ENCODE measurements at places on chromosomes 5 and 9.

DNA sequence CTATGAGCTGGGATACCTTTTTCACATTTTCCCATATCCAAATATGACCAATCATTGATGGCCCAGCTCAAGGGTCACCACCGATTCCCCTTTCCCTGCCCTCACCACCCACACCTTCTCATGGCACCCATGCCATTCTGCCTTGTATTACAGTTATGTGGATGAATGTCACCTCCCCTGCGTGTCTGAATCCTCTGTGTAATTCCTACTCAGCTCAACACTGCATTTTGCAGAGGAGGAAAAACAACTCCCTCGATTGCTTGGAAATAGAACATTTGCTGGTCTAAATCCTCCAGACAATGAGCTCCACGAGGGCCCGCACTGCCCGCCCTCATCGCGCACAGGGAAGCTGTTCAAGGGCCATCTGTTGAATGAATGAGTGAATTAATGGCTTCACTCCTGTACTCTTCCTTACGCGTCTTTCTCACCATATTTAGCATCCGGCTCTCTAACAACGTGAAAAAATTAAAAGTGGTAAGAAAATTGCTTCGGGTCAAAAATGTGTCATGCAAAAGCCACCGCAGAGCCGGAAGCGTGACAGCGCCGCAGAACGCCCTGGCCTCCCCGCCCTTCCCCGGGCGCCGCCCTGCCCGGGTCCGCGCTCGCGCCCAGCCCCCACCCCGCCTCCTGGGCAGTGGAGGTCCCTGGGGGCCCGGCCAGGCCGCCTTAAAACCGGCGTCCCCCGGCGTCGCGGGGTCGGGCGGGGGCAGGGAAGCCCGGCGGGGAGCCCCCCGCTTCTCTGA is 704 bp downstream of the SUSD1 start:
- peak; percentile 56 for DNase-seq

GRCh38 chr9:113245894-113246293 is 24.6 kb downstream of the SLC31A1 start:
- no peak for DNase-seq

- no peak for DNase-seq
These were observed 129.3 kb upstream of the EPB41L4A start for GRCh38 chr5:112548246-112548881.

DNA sequence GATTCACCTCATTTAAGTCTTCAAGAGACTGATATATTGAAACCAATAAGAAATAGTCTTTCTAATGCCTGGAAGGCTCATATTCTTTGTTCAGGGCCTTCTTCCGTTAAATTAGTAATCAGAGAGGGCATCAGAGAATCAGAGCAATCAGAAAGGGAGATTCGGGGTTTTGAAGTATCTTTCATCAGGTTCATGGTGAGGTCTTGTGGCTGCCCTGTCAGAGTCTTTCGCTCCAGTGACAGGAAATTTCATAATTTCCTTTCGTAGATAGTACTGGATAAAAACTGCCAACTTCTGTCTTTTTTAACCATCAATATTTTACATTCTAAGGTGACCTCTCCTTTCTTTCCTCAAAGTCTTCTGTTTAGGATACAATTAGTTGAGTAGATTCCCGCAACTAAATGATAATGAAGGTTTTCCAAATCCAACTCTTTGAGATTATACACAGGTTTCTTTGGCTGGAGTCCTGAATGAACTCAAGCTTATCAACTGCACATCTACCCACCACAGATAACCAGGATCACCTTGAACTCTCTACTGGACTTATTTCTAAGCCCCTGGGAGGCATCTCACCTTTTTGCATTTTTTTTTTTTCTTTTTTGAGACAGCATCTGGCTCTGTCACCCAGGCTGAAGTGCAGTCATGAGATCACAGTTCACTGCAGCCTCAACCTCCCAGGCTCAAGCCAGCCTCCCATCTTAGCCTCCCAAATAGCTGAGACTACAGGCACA is 5.5 kb downstream of the IL31RA start:
- no peak for DNase-seq

GRCh38 chr5:125695996-125696655 is 727.1 kb upstream of the GRAMD2B start:
- no peak for DNase-seq

DNA sequence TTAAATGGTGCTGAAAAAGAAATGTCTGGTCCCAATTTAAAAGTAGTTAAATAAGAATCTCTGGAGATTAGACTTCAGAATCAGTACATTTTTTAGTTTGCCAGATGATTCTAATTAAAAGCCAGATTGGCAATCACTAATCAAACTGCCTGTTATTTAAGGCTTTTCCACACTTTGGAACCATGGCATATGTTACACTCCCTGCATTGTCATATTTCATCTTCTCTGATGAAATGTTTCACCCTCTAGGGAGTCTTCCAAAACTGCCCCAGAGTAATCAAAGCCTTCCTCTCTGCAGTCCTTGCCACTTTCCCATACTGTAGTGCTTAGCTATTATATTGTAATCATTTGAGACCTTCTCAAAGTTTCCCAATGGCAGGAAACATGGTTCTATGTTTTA is 17.5 kb upstream of the OR13C9 start:
- DNase-seq, result no peak

- no peak for DNase-seq
These were observed 22.5 kb upstream of the OR2S2 start for GRCh38 chr9:35980289-35981011.

DNA sequence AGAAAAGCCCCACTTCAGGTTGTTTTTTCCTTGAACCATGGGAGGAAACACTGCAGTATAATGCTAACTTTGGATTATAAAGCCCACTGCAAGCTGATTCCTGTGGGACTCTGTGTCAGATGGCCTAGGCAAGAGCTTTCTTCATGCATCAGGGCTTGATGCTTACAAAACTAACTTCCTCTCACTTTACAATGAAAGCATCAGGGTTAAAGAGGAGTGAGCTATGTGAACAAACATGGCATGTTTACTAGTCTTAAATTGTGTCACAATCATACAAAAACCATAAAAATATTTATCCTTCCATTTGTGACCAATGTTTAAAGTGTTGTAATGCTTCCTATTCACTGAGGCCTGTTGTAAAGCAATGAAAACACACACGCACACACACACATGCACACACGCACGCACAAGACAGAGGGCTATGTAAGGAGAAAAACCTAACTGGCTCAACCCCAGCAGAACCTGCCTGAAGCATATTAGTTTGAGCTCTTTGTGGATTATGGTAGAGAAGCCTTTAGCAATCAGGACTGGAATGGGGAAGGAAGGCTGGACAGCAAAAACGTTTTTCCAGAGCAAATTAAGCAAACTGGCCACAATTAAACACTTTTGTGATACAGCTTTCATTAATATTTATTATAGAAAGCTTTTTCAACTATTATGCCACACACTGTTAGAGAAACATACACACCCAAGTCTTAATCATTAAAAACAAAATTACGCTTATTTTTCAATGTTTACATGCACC is 122.2 kb downstream of the AUH start:
- DNase-seq, result no peak

DNA sequence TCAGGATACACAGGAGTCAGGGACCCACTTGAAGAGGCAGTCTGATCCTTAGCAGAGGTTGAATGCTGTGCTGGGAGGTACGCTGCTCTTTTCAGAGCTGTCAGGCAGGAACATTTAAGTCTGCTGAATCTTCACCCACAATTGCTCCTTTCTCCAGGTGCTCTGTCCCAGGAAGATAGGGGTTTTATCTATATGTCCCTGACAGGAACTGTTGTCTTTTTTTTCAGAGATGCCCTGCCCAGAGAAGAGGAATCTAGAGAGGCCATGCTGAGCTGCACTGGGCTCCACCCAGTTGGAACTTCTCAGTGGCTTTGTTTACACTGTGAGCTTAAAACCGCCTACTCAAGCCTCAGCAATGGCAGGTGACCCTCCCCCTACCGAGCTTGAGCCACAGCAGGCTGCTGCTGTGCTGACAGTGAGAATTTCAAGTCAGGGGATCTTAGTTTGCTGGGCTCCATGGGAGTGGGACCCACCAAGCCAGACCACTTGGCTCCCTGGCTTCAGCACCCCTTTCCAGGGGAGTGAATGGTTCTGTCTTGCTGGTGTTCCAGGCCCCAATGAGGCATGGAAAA is 169.0 kb downstream of the FBXL17 start:
- no peak for DNase-seq

GRCh38 chr9:13832446-13832845 is 481.5 kb downstream of the NFIB start:
- DNase-seq, result no peak

DNA sequence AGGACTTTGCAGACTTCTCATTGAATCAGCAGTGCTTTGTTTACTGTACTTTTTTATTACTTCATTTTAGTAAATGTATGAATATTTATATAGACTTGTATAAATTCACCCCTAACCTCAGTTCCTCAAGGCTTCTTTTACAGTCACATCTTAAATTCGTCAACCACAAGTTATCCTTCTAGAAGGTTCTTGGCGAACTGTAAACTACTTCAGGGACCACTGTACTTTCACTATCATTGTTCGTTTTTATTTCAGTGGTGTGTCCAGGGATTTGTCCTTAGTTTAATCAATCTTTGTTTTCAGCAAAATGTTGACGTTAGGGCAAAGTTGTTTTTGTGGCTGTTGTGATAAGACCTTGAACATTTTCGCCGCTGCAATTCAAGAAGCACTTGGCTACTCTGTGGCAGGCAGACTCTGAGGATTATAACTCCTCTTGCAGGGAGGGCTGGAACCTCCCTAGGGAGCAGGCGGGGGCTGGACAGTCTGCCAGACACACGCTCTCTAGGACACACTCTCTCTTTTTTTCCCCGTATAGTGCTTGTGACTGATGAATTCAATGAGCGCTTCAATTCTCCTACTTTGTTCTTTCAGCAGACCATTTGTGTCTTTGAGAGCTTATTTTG is 252.8 kb downstream of the FBXL7 start:
- DNase-seq, result no peak

DNA sequence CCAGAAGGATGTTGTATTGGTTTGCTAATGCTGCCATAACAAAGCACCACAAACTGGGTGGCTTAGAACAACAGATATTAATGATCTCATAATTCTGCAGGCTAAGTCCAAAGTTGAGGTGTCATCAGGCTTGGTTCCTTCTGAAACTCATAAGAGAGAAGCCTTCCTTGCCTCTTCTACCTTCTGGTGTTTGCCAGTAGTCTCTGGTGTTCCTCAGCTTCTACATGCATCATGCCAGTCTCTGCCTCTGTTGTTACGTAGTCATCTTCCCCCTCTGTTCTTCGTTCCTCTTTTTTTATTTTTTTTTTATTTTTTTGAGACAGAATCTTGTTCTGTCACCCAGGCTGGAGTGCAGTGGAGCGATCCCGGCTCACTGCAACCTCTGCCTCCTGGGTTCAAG is 61.8 kb downstream of the LRRC70 start:
- no peak for DNase-seq

DNA sequence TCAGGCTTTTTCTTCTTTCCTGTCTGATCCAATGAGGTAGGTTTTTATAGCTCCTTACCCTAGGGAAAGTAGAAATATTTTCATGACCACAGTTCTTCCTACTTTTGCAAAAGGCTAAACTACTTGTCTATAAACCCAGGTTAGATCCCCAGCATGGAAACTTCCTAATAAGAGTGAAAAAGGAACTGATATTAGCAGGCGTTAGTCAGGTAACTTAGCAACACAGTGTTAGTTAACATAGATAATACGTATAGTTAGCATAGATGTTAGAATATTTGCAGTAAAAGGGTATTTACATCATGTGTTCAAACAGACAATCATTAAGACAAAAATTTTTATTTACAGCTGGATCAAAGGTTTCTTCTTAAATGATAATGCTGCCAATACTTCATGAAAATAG is 162.9 kb upstream of the DAB2 start:
- no peak for DNase-seq

DNA sequence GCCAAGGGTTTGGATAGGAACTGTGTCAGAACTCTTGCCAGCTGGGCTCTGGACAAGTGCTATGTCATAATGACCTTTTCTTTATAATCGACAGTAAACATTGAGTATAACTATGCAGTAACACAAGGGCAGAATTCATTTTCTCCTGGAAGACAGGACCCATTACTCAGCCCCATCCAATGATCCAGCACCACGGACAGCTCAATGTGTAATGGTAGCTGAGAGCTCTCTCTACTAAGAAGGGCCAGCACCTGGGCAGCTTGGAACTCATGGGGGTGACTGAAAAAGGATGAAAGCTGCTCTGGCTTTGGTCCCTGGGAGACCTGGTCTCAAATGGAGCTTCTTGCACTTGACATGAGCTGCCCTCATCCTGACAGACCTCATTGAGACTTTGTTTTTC is 347.8 kb downstream of the TRIM32 start:
- DNase-seq, result no peak

GRCh38 chr5:102792705-102793104 is 37.6 kb downstream of the PAM start:
- DNase-seq, result no peak

GRCh38 chr5:178563621-178564020 is 26.6 kb downstream of the COL23A1 start:
- no peak for DNase-seq

- DNase-seq, result no peak
These were observed 284.2 kb upstream of the SGCD start for GRCh38 chr5:156042726-156043125.

GRCh38 chr9:133945977-133946753 is 46.0 kb downstream of the VAV2 start:
- no peak for DNase-seq

DNA sequence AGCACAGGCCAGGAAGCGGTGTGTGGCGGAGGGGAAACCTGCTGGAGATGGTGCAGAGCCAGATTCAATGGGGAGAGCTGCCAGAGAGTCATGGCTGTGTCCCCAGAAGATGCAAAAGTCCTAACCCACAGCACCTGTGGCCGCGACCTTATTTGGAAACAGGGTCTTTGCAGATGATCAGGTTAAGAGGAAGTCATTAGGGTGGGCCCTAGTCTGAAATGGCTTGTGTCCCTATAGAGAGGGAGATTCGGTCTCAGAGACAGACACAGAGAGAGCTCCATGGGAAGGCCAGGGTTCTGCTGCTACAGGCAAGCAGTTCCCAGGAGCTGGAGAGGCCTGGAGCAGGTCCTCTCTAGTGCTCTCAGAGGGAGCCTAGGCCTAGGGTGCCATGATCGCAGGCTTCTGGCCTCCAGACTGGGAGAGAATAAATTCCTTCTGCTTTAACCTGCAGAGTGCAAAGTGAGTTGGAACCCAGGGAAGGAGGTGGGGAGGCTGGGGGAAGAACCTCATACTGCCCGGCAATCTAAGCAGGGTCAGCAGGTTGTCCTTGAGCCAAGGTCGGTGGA is 1.9 kb upstream of the LPCAT1 start:
- no peak for DNase-seq

DNA sequence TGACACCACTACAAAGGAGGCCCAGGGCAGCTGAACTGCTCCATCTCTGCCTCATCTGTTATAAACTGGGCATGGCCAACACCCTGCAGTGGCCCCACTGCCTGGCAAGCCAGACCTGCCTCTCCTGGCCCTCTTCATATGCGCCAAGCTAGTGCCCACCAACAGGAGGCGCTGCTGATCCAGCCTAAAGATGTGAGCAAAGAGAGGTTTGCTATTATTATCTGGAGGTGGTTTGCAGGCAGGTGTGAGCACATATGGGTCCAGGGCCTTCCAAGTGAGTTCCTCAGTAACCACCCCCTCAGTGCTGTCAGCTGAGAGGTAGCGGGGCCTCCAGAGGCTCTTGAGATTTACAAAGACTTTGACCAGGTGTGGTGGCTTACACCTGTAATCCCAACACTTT is 232.2 kb downstream of the SYK start:
- peak; percentile 16 for DNase-seq

- no peak for DNase-seq
These were observed 272.0 kb upstream of the ACTBL2 start for GRCh38 chr5:57754616-57755015.

All from activated CD8-positive, alpha-beta memory T cell treated with anti-CD3 and anti-CD28 coated beads for 1 hour (primary cell).